HTR-8/SVneo (cell line): ENCODE measurements at places on chromosomes 16 and 17.
A peak's percentile ranks its signal among the peaks of the same experiment; 100 is the strongest.

DNA sequence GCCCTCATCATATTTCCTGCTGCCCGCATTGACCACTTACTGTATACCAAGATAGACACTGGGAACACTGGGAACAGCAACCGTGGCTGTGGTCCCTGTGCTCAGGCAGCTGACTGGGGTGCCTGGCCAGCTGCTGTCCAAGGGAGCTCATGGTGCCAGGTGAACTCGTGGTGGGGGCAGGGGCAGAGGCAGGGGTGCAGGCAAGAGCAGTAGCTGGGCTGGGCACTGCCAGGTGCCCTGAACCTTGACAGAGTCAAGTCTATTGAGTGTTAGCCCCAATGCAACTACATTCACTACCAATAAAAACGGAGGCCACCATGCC is 202.5 kb downstream of the C16orf78 start:
- DNase-seq = no peak

DNA sequence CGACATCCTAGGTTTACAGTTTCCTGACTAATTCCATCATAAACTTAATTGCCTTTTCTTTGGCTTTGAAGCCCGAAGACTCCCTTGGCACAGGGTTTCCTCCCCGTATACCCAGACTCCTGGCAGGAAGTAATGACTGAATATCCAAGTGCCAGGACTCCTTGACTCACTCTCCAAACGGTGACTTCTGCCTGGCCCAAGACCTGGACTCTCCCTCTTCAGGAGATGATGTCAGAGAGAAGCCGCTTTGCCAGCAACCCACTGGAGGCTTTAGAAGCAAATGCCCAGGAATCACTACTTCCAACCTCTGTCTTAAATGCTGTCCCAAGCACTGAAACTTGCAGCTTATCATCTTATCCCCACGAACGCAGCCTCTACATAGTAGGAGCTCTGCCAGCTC is 146.5 kb downstream of the RGS9 start:
- no peak for DNase-seq

GRCh38 chr16:83870830-83871229 is 28.1 kb upstream of the MLYCD start:
- no peak for DNase-seq

DNA sequence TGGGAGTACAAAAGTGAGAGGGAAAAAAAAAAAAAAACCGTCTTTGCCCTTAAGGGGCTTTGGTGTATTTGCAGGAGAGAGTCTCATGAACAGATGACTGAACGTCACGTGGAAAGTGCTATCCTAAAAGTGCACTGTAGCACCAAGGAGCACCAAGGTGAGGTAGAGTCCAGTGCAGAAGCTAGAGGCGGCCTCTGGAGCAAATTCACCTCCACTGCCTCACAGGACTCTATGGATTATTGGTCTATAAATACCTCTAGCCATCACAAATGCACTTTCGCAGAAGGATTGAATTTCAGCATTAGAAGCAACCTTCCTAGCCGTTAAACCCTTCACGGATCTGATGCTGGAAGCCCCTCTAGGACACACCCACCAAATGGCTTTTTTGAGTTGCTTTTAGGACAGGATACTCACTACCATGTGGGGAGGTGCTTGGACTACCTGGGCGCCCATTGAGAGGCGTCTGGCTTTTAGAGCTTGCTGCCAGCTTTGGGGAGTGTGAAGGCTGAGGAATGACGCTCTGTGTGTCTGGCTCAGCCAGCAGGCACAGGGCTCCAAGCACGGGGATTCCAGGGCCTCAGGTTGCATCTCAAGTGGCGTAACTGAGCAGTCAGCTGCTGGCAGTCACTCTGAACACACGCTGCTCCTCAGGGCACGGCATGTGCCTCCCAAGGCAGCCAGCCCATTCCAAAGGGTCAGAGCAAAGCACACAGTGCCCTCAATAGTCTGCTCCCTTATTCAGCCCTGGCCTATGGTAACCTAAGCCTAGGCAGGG is 52.7 kb downstream of the CDRT4 start:
- no peak for DNase-seq

DNA sequence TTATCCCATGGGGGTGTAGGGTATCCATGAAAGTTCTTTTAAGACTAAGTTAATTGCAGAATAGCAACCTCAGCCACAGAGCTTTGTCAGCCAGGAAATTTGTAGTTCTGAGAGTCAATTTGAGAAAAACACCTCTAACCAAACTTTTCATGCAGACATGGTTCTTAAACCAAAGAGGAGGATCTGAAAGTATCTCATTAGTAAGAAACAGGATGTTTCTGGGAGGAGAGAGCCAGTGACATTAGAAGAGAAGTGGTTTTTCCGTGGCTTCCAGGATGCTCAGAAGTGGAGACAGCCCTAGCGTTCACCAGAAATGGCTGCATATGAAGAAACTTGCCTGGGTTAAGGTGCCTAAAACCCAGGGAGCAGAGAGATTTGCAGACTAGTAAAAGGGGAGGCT is 7.9 kb downstream of the GNAO1 start:
- no peak for DNase-seq

GRCh38 chr16:19086322-19087199 is 19.1 kb downstream of the COQ7 start:
- DNase-seq = peak; percentile 90

- DNase-seq = no peak
Observed at GRCh38 chr16:50146479-50147435, 6.3 kb upstream of the TENT4B start.

- no peak for DNase-seq
Observed at GRCh38 chr16:89334461-89334860, 117.0 kb downstream of the ZNF778 start.

- no peak for DNase-seq
Observed at GRCh38 chr17:7903154-7904103, 12.7 kb downstream of the RNF227 start.

DNA sequence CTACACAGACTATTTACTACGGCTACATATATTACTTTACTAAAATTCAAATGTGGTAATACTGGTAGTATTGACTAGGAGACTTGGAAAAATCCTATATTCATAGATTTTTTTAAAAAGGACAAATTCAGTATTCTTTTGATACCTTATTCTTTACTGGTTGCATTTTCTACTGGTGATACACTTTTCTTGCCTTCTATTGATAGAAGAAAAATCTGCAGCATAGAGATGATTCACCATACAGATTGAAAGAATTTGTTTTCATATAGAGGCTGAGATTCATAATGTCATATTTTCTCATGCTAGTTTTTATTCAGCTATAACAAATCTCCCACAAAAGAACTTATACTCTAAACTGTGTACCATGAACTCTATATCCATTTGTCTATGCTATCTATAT is 195.4 kb upstream of the C17orf78 start:
- no peak for DNase-seq

DNA sequence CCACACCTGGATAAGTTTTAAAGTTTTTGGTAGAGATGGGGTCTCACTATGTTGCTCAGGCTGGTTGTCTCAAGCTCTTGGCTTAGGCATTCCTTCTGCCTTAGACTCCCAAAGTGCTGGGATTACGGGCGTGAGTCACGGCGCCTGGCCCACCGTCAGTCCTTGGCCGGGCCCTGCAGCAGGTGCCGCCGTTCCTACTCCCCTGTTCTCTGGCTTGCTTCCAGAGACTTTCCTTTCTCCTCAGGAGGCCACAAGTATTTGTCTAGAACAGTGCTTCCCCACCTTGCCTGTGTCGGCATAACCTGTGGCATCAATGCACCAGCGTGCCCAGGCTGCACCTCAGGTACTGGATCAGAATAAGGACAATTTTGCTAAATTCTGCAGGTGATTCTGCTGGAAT is 3.0 kb upstream of the MGAT5B start:
- no peak for DNase-seq

GRCh38 chr17:39845052-39845846 is 18.9 kb downstream of the IKZF3 start:
- DNase-seq = no peak

GRCh38 chr16:87333101-87333500 is 15.9 kb upstream of the C16orf95 start:
- DNase-seq = no peak

DNA sequence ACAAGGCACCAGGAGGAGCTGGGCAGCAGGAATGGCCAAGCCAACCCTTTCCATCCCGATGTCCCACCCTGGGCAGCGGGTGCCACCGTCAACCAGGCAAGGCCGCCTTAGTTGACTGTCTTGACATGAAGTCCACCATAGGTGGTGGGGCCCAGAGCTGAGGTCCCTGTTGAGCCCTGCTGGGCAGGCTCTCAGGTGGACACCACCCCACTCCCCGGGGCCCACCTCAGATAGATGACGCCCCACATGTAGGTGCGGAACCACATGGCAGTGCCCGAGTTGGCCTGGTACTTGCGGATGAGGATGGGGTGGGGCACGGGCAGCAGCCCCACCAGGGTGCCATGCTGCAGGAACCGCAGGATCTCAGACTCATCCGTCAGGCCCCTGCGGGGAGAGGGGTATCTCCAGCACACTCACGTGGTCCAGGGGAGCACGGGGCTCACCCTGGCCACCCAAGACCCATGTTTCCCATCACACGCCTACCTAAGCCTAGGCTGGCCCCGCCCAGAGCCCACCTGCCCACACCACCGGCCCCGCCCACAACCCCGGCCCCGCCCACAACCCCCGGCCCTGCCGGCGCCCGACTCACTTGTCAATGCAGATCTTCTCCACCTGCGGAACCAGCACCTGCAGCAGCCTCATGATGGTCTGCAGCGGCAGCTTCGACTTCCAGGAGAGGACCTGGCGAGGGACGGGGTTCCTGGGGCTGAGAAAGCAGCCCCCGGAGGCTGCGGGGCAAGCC is 16.2 kb downstream of the OTOP3 start:
- no peak for DNase-seq

DNA sequence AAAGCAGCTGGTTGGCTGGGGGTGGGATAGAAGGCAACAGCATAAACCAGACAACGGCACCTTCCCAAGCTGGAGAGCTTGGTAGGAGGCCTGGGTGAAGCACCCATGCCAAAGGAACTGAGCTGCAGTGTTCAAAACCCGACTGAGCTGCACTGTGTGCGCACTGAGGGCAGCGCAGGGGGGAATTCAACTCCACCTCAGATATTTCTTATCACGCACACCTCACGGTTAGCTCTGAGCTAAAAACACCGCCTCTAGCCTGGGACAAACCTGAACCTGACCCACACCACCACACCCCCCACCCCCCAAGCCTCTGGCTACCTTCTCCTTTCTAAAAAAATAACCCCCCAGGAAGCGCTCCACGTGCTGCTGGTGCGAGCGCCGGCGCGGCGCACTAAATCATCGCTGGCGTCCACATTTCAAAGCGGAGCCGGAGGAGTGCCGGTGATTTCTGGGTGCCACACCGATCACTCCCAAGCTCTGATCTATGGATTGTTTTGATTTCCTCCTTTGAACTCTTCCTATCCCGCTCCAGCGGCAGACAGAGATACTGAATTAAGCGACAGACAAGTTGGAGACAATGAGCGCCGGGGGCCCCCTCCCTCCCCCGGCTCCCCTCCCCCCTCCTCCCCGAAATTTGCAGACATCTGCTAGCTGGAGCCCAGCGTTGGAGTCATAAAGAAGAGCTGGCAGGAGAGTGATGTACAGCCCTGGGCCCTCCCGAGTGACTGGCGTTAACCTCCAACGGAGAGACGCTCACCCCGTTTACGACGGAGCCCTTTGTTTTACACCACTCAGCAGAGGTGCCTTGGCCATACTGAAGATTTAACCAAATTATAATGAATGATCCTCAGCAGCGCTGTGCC is 85.0 kb downstream of the NOG start:
- DNase-seq = no peak

DNA sequence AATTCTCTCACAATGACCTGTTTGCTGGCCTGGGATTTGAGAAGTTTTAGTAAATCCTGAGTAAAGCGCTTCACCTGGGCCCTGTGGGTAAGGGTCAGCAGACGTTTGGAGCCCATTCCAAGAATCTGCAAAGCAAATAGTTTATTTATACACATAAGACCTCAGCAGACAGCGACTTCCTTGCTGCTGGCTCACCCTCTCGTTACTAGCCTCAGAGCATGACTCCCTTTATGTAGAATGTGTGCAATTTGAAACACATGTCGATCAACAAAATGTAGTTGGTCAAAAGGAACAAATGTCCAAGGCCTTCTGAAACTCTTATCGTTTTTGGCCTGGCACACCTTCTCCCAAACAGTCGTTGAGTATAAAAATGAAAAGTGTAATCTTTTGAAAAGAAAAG is 31.3 kb downstream of the MARF1 start:
- DNase-seq = no peak

- DNase-seq = no peak
Observed at GRCh38 chr16:19524616-19525384, 1.1 kb downstream of the CCP110 start.

- DNase-seq = peak; percentile 73
Observed at GRCh38 chr16:52812678-52813556, 239.8 kb downstream of the CHD9NB start.

DNA sequence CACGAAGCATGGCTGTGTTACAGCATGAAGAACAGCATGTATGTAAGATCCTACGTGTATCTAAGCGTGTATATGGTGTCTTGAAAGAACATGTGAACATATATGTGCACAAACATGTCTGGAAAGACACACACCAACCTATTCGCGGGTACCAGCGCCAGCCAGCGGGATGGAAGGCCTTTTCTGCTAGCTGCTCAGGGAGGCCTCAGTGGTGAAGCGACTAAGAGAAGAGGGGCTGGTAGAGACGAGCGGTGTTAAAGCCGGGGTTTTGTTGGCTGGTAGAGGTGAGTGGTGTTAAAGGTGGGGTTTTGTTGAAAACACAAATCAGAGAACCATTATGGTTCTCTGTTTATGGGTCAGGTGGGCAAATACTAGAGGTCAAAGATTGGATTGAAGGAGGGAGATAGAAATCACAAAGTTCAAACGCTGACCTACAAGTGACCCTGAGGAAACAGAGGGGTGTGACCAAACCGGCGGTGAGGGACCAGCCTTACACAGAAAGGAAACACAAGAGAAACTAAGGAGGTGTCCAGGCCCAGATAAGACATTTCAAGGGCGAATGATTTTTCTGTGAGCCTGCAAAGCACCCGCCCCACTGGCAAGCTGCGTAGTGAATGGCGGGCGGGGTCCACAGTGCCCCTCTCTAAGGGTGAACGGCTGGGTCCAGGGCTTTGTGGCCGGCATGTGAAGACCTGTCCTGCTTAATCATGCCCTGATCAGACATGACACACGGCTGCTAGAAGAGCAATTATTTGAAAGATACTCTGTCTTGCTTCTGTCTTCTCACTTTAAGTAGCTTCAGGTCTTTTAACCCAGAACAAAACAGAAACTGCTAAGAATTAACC is 8.1 kb downstream of the ZCCHC14 start:
- no peak for DNase-seq

GRCh38 chr16:17367036-17367435 is 103.7 kb downstream of the XYLT1 start:
- DNase-seq = no peak

- DNase-seq = no peak
Observed at GRCh38 chr17:40224718-40225550, 5.8 kb downstream of the WIPF2 start.

DNA sequence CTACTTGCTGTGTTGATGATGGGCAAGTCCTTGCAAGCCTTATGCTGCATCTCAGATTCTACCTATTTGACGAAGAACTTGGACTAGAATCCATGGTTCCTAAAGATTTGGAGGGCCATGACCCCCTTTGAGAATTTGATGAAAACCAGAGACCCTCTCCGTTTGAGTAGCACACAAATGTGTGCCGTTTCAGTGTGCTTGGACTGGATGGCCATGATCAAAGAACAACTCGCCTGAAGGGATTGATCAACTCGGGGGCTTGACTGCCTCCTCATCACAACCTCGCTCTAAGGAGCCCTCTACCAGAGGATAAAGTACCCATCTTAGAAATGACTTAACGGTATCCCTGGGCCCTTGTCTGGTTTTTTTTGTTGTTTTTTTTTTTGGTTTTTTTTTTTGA is 2.8 kb upstream of the ANKFY1 start:
- no peak for DNase-seq

GRCh38 chr16:29761882-29762281 is 16.1 kb upstream of the C16orf54 start:
- no peak for DNase-seq

- DNase-seq = no peak
Observed at GRCh38 chr17:63514974-63515373, 8.2 kb upstream of the KCNH6 start.
